ENCODE measurements at places on chromosomes 5 and 9.

DNA sequence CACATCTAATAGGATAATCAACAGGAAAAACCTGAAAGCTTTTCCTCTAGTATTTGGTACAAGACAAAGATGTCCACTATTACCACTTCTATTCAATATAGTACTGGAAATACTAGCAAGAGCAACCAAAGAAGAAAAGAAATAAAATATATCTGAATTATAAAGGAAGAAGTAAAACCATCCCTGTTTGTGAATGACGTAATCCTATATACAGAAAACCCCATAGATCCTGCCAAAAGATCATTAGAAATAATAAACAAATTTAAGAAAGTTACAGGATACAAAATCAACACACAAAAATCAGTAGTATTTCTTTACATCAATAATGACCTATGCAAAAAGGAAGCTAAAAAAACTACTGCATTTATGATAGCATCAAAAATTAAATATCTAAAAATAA, 1191.3 kb upstream of the C9orf72 start:
- no peak for DNase-seq

DNA sequence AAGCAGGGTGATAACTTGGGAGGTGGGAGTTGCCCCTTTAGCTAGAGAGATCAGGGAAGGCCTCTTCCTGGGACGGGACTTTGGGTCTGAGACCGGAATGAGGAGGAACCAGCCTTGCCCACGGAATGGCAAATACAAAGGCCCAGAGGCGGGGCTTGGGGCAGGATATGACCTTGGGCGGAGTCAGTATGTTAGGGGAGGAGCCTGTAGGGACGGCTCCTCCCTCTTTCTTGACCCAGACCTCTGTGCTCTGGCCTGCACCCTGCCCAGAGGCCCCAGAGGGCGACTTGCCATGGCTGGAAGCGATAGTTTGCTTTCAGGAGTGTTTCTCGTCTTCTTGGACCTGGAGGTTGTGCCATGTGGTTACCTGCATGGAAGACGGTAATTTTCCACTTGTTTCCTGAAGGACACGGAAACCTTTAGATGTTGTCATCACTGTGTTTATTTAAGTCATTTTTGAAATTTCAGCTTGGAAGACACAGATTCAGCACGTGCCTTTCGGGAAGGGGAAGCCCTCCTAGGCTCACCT, 85.6 kb downstream of the DAB2IP start:
- no peak for DNase-seq

- no peak for DNase-seq
Observed at GRCh38 chr9:967903-968641, 8.4 kb upstream of the DMRT3 start.

- DNase-seq, result no peak
Observed at GRCh38 chr9:133785753-133786370, 47.7 kb upstream of the SARDH start.

DNA sequence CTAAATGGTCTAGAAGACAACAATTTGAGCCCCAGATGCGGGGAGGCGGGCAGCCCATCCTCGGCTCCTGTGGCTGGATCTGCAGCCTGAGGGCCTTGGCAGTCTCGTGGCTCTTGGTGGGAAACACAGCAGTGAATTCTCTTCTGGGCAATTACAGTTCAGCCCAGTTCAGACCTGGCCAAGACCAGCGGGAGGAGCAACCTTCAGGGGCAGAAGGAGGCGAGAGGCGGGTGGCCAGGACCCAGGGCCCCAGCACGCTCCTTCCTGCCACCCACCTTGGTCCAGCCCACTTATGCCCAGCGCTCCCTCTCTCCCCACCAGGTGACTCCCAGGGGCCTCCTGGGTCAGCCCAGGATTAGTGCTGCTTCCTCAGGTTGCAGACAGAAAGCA, 7.8 kb downstream of the MYMK start:
- DNase-seq, result no peak

DNA sequence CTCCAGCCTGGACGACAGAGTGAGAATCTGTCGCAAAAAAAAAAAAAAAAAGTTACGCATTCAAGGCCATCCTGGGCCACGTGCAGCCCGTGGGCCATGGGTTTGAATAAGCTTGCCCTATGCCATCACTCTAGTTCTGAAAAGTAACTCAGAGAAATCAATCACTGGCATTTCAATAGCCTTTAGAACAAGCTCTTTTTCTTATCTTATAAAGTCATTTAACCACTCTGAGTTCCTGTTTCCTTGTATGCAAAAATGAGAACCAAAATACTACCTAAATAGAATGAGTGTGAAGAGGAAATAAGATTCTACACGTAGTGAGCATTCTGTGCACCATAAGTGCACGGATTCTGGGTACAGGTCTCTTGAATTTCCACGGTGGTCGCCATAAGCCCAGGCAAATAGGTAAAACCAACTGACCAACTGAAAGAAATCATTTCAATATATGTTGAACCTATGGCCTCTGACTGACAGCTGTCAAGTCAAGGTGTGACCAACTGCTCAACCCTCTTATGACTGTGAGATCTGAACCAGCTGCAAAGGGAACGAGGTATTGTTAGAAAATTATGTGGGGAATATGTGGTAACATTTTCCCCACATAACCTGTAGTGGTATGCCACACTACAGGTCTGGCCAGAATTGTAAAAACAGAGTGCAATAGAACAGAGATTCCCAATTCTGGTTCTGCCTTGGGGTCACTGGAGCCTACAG, 143.9 kb upstream of the LHFPL2 start:
- no peak for DNase-seq

DNA sequence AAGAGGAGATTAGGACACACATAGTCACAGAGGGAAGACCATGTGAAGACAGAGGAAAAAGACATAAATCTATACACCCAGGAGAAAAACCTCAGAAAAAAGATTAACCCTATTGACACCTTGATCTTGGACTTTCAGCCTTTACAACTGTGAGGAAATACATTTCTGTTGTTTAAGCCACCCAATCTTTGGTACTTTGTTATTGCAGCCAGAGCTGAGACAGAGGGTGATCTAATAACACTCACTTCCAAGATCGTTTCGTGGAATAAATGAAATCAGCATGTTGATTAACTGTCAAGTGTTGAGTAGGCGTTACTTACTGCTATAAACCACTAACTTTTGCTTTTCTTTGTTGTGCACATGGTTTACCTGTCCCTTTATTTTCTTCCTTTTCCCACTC, 361.2 kb upstream of the RIOK2 start:
- no peak for DNase-seq

GRCh38 chr9:77507212-77507961, 140.7 kb downstream of the GNA14 start:
- DNase-seq, result no peak

- no peak for DNase-seq
Observed at GRCh38 chr9:127545196-127546124, 66.6 kb upstream of the STXBP1 start.

DNA sequence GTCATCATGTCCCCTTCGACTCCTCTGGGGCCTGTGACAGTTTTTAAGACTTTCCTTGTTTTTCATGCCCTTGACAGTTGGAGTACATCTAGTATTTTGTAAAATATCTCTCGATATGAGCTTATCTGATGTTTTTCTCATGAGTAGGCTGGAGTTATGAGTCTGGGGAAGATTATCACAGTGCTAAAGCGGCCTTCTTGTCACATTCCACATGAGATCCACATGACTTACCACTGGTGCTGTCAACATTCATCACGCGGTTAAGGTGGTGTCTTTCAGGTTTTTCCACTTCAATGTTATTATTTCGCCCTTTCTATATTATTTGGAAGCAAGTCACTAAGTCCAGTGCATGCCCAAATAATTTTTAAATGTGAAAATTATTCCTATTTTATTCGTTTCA, 17.1 kb upstream of the CAST start:
- no peak for DNase-seq

GRCh38 chr5:155833287-155833686, 493.7 kb upstream of the SGCD start:
- DNase-seq, result no peak

DNA sequence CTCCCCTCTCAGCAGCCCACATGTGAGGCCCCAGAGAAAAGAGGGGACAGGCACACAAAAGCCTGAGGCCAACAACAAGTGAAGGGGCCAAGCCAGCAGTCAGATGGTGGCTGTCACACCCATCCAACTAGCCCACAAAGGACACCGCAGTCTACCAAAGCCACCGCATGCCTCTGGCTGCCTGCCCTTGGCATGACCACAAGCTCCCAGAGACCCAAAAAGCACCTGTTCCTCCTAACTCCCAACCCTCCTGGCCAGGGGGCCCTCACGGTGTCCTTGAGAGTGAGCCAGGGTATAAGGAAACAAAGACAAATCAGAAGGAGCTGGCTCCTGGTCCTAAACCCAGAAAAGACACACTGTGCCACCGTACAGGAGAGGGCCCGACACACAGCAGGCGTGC, 77.8 kb upstream of the LRRTM2 start:
- DNase-seq, result no peak
